ENCODE measurements at places on chromosomes 3 and 15.

DNA sequence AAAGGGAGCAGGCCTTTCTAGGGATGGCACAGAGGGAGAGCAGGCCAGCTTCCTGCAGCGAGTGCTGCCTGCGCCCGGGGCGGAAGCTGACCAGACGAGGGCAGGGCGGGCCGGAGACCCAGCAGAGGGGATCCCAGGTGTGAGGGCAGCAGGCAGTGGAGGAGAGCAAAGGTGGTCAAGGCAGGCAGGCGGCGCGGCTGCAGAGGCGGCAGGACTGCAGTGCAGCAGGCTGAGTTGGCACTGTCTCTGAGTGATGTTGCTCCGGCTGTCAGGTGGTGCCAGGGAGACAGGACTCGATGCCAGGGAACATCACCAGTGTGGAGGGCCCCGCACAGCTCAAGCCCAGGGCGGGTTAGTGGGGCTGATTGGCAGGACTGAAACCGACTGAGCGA, 22.3 kb upstream of the PLXNA1 start:
- DNase-seq = no peak

- DNase-seq = no peak
Measured at GRCh38 chr3:59919586-59919985, 869.8 kb upstream of the CFAP20DC start.

DNA sequence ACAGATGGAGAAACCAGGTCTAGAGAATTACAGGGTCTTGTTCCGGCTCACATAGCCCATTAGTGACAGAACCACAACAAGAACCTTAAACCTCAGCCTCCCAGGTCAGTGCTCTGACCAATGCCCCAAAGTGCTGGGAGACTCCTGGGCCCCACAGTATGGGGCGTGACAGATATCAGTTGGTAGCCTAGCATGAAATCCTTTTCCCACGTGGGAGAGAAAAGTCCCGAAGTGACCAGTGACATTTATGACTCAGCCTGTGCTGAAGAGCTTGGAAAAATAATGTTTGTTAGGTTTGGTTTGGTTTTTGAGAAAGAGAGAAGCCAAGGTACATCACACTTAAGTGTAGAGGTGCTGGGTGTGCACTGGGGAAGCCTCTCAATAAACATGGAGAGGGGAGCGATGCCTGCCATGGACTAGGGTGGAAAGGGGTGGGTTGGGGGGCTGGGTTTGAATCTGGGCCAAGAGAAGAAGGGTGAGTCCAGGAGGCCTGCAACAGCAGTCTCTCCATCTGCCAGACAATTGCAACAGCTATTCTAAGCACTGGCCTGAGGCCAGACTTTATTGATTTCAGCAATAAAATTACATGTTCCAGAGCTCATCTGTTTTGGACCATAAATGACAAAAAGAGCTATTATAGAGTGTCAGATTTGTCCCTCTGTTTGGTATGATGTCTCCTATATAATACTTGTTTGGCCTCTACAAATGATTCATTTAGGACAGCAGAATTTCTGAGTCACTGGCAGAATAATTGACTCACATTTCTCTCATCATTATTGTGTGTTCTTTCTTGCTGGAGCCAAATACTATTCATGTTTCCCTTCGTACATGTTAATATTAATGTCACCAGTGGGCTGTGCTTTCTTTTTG, 43.4 kb downstream of the C2CD4A start:
- no peak for DNase-seq

DNA sequence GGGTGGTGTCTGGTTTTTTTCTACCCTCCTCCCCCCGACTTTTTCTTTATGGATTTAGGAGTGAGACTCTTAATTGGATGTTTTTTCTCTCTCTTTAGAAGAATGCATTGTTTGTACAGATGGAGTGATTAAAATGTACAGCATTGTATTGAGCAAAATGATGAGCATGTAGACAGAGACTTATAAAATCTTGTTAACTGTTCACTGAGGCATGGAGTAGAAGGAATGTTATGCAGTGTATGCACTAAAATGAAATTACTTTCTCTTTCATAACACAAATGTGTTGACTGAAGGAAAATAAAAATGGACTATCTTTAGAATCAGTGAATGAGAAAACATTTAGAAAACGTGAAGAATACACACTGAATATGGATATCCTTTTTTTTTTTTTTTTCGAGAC, 39.8 kb downstream of the ZFAND6 start:
- DNase-seq = no peak

DNA sequence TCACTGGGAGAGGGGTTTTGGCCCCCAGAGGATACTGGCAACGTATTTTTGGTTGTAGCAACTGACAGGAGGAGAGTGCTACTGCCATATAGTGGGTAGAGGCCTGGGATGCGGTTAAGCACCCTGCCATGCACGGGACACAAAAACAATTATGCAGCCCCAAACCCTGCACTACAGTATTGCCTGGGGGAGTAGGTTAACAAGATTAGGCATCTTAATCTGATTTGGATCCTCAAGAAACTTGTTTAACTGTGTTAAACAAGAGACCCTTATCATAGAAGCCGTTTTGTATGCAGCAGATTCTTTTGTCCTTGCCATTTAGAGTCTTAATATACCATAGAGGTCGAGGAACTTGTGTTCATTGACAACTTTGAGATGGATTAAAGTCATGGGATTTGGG, 3.4 kb downstream of the PHLDB2 start:
- no peak for DNase-seq

- no peak for DNase-seq
Measured at GRCh38 chr3:17057321-17057720, 172.6 kb downstream of the PLCL2 start.

DNA sequence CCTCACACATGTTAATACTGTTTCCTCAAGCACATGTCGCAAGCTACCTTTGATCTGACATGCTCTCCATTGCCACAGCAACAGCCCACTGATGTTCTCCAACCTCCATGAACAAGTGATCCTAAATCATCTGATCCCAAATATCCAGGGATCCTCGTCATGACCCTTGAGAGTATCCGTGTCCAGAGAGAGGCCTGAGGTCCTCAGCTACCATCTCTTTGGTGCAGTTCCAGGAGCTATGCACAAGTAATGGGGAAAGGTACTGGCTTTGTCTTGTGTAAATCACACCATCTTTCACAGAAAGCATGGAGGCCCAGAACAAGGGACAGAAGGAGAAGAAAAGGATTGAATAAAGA, 2.4 kb downstream of the GCSAM start:
- DNase-seq = no peak

DNA sequence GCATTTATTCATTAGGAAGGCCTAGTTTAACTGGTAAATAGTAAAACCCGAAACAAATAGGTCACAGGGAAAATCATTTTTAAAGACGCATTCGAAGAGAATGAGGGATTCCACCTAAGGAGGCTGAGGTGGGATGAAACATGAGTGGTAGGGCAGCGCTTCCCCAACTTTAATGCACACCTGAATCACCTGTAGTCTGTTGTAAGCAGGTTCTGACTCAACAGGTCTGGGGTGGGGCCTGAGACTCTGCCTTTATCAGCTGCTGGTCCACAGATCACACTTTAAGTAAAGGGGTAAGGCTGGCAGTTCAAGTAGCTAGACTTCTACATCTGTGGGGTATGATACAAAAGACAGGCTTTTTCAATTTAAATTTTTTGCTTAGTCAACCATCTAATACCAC, 223.5 kb upstream of the UBE2E2 start:
- DNase-seq = no peak

DNA sequence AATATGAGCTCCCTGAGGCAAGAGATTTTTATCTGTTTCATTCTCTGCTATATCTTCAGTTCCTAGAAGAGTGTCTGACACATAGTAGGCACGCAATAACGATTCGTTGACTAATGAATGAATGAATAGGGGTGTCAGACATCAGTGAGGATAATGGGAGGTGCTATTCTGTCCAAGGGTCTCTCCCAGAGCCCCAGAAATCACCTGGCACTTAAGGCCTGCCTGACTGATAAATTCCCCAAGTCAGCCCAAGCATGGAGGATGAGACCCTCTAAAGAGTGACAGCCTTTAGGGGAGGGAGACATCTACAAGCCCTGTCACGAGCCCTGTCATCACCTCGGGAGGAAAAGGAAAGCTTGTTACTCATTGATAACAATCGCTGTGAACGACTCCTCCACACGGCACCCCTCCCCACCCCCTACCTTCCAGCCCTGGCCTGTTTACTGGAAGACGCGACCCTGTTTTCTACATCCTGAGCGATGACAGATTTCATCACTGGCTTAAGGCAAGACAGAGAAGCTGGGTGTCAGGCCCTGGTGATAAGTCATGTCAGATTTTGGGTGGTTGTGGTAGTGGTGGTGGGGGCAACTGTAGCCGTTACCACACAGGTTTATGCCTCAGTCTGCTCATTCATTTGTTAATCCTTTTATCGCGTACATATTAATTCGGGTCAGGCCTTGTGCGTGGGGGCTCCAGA, 23.1 kb downstream of the BHLHE40 start:
- DNase-seq = peak; percentile 88

DNA sequence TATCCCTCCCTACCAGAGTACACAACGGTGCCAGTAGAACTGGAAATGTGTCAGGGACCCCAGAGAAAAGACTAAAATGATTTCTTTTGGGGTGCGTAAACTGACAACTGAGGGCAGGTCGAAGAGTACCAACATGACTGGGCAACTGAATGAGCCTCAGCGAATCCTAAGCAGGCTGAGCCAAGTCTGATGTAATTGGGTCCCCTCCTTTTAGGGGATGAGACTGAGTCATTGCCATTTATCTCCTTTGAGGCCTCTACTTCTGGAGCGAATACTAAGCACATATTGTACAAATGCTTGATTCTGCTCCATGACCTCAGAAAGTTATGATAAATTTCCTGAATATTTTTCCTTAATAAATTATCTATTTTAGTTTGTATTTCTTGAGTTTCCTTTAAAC, 17.3 kb upstream of the GPR156 start:
- no peak for DNase-seq

All from NB4 (cell line).